ENCODE measurements at places on chromosomes 2 and 18.

- no peak for DNase-seq
Measured at GRCh38 chr2:154698296-154698720, at the start of gene KCNJ3. Gene KCNJ3 (plus strand): TSS chr2:154698695. CDS start chr2:154698776, 81 bp downstream.

DNA sequence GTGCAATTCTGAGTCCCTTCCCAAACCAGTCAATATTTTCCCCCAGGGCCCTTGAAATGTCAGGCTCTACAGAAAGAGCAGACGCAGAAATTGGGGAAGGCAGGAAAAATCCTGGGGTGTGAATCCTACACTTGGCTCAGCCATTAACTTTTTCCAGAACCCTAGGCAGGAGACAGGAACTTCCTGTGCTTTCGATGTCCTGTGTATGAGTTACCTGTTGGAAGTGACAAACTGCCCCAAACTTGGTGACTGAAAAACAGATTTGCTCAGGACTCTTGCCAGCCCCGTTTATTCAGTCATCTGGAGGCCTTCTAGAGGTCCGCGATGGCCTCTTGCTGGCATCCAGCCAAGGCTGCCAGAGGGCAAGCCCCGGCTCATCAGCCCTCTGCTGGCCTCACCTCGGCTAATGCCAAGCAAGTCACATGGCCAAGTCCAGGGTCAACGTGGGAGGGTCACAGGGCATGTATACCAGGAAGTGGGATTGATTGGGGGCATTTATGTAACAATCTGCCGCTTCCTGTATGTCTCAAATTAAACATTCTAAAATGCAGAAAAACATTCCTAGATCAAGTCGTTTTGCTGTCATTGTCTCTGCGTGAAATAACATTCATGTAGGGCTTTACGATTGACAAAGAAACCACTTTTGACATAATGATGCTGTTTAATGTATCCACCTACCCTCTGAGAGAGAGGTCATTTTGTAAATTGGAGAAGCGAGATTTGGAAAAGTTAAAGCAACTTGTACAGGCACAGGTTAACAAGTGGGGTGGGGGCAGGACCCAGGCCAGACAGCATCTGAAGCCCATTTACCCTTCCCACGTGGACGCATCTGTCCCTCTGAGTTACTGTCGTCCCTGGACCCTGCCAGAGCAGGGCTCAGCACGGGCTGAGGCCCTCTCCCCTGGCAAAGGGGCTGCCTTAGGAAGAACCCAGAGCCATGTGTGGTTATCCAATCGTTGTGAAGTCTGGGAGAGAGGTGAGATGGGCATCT lies 179.4 kb downstream of the INHBB start:
- DNase-seq, result peak; percentile 17

DNA sequence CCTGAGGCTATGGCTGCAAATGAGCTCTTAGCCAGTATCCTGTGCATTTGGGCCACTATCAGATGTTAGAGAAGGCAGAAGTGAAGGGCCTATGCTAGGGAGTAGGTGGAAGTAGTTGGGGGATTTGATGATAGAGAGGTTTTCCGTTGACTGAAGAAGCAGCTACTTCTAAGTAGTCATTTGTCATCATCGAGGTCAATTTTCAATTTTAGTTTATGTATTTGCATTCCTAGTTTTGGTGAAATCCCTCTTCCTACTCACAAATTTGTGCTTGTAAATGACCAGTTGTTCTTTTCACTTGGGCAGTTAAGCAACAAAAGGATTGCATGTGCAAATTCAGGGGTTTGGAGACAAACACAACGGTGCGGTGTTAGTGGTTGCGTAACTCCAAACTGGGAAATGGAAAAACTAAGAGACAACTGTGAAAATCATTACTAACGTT lies 48.5 kb upstream of the PELI1 start:
- DNase-seq, result no peak

GRCh38 chr18:52402814-52403213 lies 62.8 kb downstream of the DCC start:
- DNase-seq, result no peak

- no peak for DNase-seq
Measured at GRCh38 chr2:2586068-2586776, 255.1 kb upstream of the MYT1L start.
